ENCODE measurements at places on chromosomes 7 and 10.

DNA sequence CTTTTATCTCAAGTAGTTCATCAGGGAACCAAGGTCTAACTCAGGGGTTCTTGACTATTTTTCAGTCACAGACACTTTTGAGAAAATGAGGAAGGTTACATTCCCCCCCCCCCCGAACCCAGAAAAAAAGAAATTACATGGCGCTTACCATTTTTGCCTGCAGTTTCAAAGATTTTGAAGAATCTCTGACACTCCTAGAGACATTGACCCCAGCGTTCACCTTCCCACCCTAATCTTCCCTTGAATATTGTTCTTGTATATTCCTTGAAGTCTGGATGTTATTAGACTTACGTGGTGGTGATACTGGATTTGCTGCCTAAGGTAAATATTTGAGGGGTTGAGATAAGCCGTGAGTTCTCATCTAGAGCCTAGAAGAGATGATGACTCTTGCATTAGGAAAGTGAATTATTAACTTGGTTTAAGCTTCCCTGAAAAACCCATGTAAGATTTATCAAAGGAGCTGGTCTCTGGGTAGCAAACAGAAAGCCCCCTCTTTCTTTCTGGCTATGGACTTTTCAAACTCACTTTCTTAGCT lies 245.7 kb upstream of the FOXK1 start:
- no peaks in the 10 kb centered on the region for H3K27me3 ChIP-seq
- no peaks in the 10 kb centered on the region for H3K4me1 ChIP-seq
- no peak overlapping the region for H3K4me3 ChIP-seq
- DNase-seq, result no peak
- no peak overlapping the region for H3K27ac ChIP-seq

DNA sequence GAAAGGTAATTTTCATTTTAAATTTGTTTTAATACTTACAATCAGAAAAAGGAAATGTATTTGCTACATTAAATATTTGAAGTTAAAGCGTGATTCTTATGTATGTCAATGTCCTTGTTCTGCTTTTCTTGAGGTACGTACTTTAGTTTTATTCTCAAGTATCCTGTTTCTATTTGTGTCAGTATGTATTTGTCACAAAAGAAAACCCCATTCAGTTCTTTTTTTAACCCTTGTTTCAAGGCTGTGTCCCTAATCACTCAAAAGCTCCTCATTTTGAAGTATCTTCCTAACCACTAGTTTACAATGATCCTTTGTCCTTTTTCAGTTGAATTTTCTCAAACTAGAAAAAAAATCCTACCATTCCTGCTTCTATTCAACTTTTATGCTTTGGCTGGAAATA lies 25.2 kb downstream of the NHLRC2 start:
- no peaks in the 10 kb centered on the region for H3K4me1 ChIP-seq
- no peaks in the 10 kb centered on the region for H3K27me3 ChIP-seq
- H3K36me3 ChIP-seq, result no peaks in the 10 kb centered on the region

DNA sequence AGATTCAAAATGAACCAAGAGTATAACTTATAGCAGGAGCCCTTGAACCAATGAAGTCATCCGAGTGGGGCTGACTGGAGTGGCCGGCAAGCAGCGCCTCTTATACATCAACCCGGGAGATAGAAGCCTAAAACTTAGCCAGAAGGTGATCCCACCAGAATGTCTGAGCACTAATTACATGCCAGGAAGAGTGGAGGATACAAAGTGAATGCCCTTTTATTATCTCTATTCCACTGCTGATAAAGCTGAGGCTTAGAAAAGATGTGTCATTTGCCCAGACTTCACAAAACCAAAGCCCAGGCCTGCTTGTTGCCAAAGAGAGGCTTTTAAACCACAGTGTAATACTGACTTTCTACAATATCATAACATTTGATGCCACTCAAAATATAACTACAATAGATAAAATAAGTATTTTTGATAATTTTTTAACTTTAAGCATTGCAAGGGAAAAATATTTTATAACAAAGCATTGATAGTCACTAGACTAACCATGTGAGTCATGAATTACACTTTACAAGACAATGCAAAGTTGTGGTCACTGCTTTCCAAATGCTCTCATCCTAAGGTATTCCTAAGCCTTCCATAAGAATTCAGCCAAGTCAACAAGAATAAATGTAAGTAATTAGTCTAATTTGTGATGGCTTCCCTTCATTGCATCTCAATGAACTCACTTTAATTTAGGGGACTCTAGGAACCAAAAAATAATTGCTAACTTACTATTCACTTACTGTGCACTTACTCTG lies 58.6 kb upstream of the ARID5B start:
- no peaks in the 10 kb centered on the region for H3K36me3 ChIP-seq
- DNase-seq, result peak; percentile 77
- no peak overlapping the region for H3K4me3 ChIP-seq
- H3K27me3 ChIP-seq, result no peaks in the 10 kb centered on the region

GRCh38 chr7:139033346-139034114 lies 2.3 kb downstream of the ZC3HAV1L start:
- peaks cover 30% of the 10 kb centered on the region for H3K36me3 ChIP-seq
- H3K4me3 ChIP-seq, result no peak overlapping the region
- H3K27ac ChIP-seq, result no peak overlapping the region
- peaks cover 8% of the 10 kb centered on the region for H3K4me1 ChIP-seq
- no peak for DNase-seq

DNA sequence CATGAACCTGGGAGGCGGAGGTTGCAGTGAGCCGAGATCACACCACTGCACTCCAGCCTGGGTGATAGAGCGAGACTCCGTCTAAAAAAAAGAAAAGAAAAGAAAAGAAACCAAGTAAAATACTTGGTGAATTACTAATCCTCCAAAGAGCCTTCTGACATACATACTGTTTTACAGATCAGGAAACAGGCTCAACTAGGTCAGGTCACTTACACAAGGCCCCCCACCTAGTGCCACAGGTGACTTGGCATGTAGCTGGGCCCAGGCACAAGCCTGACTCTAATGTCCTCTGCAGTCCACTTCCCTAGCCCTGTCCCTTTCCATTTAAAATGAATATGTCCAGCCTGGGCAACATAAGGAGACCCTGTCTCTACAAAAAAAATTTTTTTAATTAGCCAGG lies 157.0 kb downstream of the TPST1 start:
- H3K4me1 ChIP-seq, result peaks cover 8% of the 10 kb centered on the region
- peak; percentile 29 for DNase-seq
- H3K36me3 ChIP-seq, result peaks cover 15% of the 10 kb centered on the region
- H3K27ac ChIP-seq, result no peak overlapping the region

DNA sequence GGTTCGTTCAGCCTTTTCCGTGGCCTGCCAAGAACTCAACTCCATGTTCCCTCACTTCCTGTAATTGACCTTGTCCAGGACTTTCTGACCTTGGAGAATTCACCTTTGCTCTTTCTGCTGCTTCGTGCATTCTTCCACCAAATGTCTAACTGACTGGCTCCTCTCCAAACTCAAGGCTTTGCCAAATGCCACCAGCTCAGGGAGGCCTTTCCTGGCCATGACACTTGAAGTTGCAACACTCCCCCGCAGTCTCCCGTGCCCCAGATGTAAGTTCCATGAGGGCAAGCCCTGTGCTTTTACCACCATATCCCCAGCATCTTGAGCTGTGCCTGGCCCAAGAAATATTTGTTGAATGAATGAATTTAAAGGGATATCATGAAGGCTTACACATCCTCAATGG lies 238.4 kb downstream of the ARHGAP21 start:
- H3K4me1 ChIP-seq, result peaks cover 4% of the 10 kb centered on the region
- H3K27me3 ChIP-seq, result no peaks in the 10 kb centered on the region
- peaks cover 8% of the 10 kb centered on the region for H3K36me3 ChIP-seq
- no peak overlapping the region for H3K4me3 ChIP-seq
- DNase-seq, result no peak

- H3K27me3 ChIP-seq, result no peaks in the 10 kb centered on the region
- no peaks in the 10 kb centered on the region for H3K36me3 ChIP-seq
- DNase-seq, result no peak
- no peaks in the 10 kb centered on the region for H3K4me1 ChIP-seq
- H3K27ac ChIP-seq, result no peak overlapping the region
Measured at GRCh38 chr10:11057994-11058393, 40.3 kb downstream of the CELF2 start.

DNA sequence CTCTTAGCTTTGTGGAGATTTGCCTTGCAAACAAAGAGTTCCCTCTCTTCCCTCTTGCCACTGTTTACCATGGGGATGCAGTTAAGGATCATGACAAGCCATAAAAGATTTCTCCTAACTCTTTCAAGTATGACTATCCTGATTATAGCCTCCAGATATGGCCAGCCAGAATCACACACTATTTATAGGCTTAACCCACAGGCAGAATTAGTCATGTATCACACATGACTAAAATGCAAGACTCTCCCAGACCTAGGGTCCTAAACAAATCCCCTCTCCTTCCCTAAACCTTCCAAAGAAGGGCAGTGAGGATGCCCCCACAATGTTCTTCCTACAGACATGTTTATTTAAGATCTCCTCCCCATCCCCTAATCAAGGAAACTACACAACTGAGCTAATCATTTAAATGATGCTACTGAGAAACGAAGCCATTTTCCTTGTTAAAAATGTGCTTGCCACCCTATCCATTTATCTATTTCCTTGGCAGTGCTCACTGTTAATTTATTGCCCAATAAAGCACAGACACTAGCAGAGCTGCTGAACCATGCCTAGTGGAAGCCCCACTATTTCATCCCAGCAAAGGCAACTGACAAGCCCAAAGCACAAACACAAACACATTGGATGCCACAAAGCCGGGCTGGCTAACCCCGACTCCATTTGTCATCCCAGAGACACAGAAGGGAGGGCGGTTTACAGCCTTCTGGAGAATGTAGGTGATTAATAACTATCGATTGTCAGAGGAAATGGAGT lies 363.4 kb downstream of the KCNMA1 start:
- peaks cover 2% of the 10 kb centered on the region for H3K4me1 ChIP-seq
- H3K36me3 ChIP-seq, result no peaks in the 10 kb centered on the region
- H3K27me3 ChIP-seq, result no peaks in the 10 kb centered on the region
- no peak overlapping the region for H3K4me3 ChIP-seq
- H3K27ac ChIP-seq, result no peak overlapping the region

All from IMR-90 (cell line).